ENCODE measurements at places on chromosomes 2 and 18.

- H3K4me1 ChIP-seq, result peaks cover 77% of the 10 kb centered on the region
- peak; percentile 40 for DNase-seq
- no peak overlapping the region for H3K4me3 ChIP-seq
- no peaks in the 10 kb centered on the region for H3K27me3 ChIP-seq
- H3K36me3 ChIP-seq, result no peaks in the 10 kb centered on the region
These were observed 58.9 kb downstream of the ATP8B1 start for GRCh38 chr18:57744211-57744694.

DNA sequence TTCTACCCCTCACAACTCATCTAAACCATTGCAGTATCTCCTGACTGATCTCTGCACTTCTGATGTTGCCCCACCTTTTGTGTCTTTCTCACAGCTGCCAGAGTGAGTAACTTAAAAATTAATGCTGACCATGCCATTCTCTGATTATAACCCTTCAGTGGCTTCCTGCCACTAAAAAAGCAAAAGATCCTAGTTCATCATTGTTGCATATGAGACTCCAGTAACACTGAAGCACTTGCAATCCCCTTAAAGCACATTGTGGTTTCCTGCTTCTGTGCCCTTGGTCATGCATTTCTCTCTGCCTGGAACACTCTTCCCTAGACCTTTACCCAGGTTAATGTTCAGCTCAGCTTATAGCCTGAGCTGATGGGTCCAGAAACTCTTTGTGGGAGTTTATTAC is 95.1 kb upstream of the WDSUB1 start:
- no peaks in the 10 kb centered on the region for H3K36me3 ChIP-seq
- H3K4me3 ChIP-seq, result no peak overlapping the region
- H3K27me3 ChIP-seq, result no peaks in the 10 kb centered on the region
- DNase-seq, result no peak
- H3K4me1 ChIP-seq, result no peaks in the 10 kb centered on the region
- no peak overlapping the region for H3K27ac ChIP-seq

- peaks cover 68% of the 10 kb centered on the region for H3K4me1 ChIP-seq
- H3K36me3 ChIP-seq, result no peaks in the 10 kb centered on the region
- DNase-seq, result peak; percentile 81
- no peaks in the 10 kb centered on the region for H3K27me3 ChIP-seq
- H3K4me3 ChIP-seq, result no peak overlapping the region
These were observed 193.1 kb downstream of the SH3RF3 start for GRCh38 chr2:109322111-109322510.

DNA sequence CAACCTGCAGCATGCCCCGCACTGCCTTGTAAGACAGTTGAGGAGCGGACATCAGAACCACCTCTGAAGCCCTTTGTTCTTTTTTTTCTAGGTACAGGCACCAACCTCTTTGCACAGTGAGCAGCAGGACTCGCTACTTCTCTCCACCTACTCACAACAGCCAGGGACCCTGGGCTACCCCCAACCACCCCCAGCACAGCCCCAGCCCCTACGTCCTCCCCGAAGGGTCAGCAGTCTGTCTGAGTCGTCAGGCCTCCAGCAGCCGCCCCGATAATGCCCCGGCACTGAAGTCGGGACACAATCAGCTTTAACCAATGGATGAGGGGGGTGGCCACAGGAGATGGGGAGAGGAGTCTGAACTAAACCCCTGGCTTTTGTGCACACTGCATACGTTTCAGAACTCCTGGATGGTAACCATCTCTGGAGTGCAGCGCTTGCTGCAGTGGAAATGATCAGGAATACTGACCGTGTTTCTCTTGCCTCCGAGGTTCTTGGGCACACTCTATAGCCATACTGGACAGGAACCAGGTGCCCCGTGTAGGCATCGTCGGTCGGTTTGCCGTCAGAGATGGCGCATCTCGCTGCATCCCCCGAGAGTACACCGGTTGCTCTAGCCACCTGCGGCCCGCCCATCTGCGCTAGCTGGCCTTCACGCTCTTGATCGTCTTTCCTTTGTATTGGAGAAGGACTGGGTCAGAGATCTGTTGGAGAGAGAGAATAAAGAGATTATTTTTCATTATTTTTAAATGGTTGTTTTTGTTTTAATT is 6.6 kb upstream of the RPL31 start:
- H3K36me3 ChIP-seq, result peaks cover 49% of the 10 kb centered on the region
- H3K4me1 ChIP-seq, result no peaks in the 10 kb centered on the region
- no peak overlapping the region for H3K27ac ChIP-seq

DNA sequence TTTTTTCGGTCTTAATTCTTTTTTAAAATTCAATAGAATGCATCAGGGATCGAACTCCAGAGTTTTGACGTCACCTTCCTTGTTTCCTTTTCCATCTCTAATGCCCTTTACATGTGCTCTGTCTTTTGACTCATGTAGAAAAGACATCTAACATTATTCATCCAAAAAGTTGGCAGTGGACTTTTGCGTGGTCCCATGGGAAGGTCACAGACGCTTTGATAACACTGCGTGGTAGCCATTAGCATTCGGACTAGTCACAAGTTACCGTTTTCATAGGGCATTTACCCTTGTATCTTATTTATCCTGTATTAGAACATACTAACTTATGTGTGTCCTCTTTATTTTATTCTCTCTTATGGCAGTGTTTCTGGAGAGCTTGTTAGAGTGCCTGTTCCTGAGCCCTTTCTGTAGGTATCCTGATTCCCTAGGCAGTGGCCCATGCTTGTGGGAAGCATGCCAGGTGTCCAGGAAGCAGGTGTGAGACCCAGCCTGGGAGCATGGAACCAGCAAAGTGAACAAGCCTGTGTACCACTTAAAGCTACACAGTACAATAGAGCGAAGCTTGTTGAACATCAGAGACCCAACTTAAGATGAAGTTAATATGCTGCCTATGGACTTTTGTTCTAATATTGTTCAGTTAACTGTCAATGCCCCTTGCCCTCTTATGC is 73.6 kb upstream of the RBM44 start:
- H3K4me3 ChIP-seq, result no peak overlapping the region
- H3K36me3 ChIP-seq, result no peaks in the 10 kb centered on the region
- peaks cover 57% of the 10 kb centered on the region for H3K4me1 ChIP-seq

DNA sequence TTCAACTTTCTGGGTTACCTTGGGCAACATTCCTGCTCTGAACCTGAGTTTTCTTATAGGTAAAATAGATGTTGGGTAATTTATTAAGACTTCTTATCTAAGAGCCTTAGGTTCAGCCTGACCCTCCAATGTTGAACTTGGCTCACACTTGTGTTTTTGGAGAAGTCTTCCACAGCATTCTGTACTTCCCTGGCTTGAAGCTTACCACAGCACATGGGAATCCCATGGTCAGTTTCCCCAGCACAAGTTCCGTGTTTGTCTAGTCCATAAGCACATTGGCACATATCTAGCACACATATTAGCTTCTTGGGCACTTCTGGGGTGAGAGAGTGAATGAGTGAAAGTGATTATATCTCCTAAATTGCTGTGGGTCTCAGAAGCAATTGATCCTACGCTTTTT is 782.5 kb upstream of the HS6ST1 start:
- no peaks in the 10 kb centered on the region for H3K27me3 ChIP-seq
- no peak overlapping the region for H3K27ac ChIP-seq
- no peaks in the 10 kb centered on the region for H3K36me3 ChIP-seq
- no peak overlapping the region for H3K4me3 ChIP-seq
- H3K4me1 ChIP-seq, result no peaks in the 10 kb centered on the region
- no peak for DNase-seq
